ENCODE measurements at places on chromosomes 7 and 10. TPM values are rescaled to one million over a fixed set of nuclear protein-coding genes. Genes with fewer than 3 reads are reported as not detected.

GRCh38 chr7:7512861-7513597, 22.6 kb downstream of the COL28A1 start:
- no peak for DNase-seq

- no peak for DNase-seq
Measured at GRCh38 chr7:2787251-2787951, 56.7 kb downstream of the GNA12 start.

- no peak for DNase-seq
Measured at GRCh38 chr7:92625617-92626016, 35.4 kb upstream of the FAM133B start.

The ZNF775 gene
- 14.4 TPM for total RNA-seq

DNA sequence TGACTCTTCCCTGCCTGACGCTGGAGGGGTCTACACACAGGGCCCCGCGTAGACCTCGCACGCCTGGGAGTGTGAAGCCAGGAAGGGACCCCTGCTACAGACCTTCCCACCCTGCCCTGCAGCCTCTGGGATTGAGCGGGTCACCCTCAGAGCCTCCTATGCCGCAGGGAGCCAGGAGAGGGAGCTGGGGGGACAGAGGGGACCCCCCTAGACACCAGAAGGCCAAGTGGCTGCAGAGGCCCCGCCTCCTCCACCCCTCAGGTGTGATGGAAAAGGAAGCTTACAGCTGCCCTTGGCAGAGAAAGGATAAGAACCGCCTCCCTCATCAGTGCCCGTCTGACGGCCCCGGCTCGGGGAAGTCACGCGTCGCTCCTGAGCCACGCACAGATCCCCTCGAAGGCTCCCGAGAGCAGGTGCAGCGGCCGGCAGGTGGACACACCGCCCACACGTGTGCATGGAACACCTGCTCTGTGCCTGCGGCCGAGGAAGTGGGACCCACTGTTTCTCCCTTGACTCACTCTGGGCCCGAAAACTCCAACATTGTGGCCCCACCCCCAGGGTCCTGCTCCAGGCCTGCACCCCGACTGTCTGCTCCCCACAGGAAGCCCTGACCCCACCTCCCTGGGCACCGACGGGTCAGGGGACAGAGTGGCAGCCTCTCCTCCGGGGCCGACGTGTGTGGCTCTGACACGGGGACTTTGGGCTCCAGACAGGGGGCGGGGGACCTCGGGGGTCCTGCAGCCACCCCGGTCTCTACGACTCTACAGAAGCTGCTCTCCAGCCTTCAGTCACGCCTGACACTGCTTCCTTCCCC, 73.3 kb downstream of the MICALL2 start:
- no peak for DNase-seq

DNA sequence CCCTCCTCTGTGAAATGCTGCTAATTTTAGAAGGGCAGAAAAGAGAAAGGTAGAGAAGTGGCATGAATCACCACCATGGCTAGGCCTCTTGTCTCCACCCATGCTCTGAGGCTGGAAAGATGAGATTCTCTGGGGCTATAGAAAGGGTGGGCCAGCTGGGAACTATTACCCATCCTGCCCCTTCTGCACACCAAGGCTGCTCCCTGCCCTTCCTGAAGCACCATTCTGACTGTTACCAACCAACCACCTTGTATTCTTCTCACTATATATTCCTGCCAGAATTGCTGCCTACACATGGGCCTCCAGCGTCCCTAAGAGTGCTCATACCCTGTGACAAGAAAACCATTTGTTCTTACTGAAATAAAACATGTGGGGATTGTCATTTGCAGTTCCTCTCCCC, 11.4 kb upstream of the DLX6 start:
- DNase-seq, result no peak

Measured in prostate gland (tissue), 2 donors.